A549 treated with RU486 at 1 μM for 4 hours (cell line): ENCODE measurements at places on chromosomes 12 and 14. TPM values are rescaled to one million over a fixed set of nuclear protein-coding genes. Genes with fewer than 3 reads are reported as not detected.

Gene ARHGEF40
- 8.7 to 14.2 TPM (median 11.2 TPM) in 5 replicates for total RNA-seq

Gene CDKN3
- total RNA-seq = 77.0 to 85.7 TPM (median 79.5 TPM) in 5 replicates

Gene RACGAP1
- 71.1 to 89.0 TPM (median 77.0 TPM) in 5 replicates for total RNA-seq

Gene CIDEB
- total RNA-seq = 0.15 to 1.00 TPM (median 0.20 TPM) in 5 replicates

Gene INSM2
- total RNA-seq = 0.05 to 0.08 TPM in 2 of 5 replicates, not detected in the others

Gene RDH12
- not detected in 5 replicates for total RNA-seq

Gene RNF34
- total RNA-seq = 34.0 to 39.0 TPM (median 37.0 TPM) in 5 replicates

Gene KRT72
- total RNA-seq = not detected in 5 replicates

Gene GPR68
- total RNA-seq = 0.12 to 0.19 TPM in 2 of 5 replicates, not detected in the others

Gene CPNE6
- total RNA-seq = not detected in 5 replicates

Gene TSHR
- not detected in 5 replicates for total RNA-seq

Gene EEF1AKMT3
- total RNA-seq = 5.3 to 6.5 TPM (median 6.2 TPM) in 5 replicates

Gene TAS2R50
- total RNA-seq = not detected in 5 replicates

Gene IQSEC3
- total RNA-seq = not detected in 5 replicates

Gene GRIP1
- 3.0 to 7.8 TPM (median 4.3 TPM) in 5 replicates for total RNA-seq
